ENCODE measurements at places on chromosomes 16 and 17.

DNA sequence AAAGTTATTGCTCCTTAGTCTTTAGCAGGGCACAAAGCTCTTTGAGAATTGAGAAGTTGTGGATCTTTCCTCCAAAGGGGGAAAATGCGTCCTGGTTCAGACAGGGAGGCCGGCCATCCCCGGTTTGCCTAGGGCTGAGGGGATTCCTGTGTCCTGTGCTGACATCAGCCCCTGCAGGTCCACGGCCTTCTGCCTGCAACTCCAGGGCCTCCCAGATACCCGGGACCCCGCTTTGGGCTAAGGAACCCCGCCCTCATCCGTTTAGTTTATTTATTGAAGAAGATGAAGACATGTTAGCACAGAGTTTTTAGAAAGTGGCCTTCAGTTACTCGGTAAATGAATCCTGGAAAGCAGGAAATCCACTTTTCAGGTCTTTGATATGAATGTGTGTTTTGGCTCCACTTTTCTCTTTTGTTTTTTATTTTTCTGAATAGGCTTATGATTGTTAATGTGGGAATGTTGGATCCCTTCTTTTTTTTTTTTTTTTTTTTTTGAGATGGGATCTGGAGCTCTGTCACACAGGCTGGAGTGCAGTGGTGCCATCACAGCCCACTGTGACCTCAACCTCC lies 65.6 kb downstream of the CRISPLD2 start:
- no peak for DNase-seq

GRCh38 chr16:89519881-89520280 lies 11.7 kb downstream of the SPG7 start:
- DNase-seq: no peak

GRCh38 chr17:45755050-45755449 lies 29.1 kb upstream of the CRHR1 start:
- DNase-seq: no peak

DNA sequence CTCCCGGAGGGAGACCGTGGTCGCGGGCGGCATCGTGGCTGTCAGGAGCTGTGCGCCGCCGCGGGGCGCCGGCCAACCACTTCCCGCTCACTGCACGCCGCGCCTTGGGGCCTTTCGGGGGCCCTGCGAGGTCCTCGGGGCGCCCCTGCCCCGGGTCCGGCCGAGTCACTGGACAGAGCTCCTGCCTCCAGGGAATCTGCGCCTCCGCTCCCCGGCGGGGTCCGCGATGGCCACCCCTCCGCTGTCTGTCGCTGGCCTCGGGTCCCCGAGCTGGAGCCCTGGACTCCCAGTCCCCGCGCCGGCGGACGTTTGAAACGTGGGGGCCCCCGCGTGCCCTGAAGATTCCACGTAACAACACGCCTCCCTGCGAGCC lies at the start of gene QRICH2:
Gene QRICH2 (minus strand): TSS at position 311 of the 373 bp plus-strand sequence. CDS start 278 bp downstream, at position 33.
- no peak for DNase-seq

GRCh38 chr16:797686-798085 lies 2.8 kb downstream of the GNG13 start:
- no peak for DNase-seq

DNA sequence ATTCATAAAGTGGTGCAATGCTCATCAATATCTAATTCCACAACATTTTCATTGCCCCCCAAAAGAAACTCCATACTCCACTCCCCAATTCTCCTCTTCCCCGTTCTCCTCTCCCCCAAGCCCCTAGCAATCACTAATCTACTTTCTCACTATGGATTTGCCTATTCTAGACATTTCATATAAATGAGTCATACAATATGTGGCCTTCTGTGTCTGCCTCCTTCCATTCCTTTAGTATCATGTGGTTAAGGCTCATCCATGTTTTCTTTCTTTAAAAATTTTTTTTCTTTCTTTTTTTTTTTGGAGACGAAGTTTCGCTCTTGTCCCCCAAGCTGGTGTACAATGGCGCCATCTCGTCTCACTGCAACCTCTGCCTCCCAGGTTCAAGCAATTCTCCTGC lies 56.3 kb upstream of the HAS3 start:
- no peak for DNase-seq

GRCh38 chr16:84740596-84741116 lies 40.9 kb downstream of the USP10 start:
- no peak for DNase-seq

DNA sequence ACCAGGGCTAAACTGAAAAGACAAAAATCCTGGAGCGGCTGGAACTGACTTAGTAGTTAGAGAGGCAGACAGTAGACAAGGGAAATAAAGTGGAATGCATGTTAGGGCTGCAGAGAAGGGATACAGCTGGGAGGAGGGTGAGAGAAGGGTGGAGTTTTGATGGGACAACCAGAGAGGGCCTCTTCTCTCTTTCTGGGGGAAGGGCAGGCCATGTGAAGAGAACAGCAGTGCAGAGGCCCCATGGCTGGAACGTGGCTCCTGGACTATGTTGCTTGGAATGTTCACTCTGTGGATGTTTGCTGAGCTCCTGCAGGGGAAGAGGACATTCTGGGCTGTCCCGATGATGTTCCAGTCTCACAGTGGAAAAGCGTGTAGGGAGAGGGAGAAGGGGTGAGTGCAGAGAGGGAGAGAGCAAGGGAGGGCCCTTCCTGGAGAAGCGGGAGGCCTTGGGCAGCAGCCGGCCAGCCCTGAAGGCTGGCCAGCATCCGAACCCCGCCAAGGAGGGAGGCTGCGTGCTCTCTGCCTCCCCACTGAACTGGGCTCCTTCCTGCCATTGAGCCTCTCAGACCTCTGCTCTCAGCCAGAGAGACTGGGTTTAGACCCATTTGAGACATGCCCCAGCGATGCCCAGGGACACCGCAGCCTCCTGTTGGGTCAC lies 33.1 kb upstream of the GSE1 start:
- DNase-seq: no peak

GRCh38 chr17:83086907-83087787 lies 7.7 kb downstream of the METRNL start:
- DNase-seq: no peak

DNA sequence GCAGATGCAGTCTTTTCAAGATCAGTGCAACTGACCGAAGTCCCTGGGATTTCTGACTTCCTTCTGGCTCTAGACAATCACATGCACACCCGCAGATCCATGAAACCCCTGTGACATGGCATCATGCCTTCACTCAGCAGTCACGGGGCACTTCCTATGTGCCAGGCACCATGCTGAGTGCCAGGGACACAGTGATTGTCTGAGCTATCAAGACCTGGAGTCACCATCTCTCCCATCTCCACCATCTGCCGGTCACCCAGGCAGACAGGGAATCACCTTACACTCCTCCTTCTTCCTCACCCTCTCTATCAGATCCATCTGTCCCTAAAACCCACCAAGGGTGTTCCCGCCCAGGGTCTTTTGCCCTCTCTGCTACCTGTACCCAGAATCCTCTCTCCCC lies 5.3 kb downstream of the BEAN1 start:
- DNase-seq: no peak

DNA sequence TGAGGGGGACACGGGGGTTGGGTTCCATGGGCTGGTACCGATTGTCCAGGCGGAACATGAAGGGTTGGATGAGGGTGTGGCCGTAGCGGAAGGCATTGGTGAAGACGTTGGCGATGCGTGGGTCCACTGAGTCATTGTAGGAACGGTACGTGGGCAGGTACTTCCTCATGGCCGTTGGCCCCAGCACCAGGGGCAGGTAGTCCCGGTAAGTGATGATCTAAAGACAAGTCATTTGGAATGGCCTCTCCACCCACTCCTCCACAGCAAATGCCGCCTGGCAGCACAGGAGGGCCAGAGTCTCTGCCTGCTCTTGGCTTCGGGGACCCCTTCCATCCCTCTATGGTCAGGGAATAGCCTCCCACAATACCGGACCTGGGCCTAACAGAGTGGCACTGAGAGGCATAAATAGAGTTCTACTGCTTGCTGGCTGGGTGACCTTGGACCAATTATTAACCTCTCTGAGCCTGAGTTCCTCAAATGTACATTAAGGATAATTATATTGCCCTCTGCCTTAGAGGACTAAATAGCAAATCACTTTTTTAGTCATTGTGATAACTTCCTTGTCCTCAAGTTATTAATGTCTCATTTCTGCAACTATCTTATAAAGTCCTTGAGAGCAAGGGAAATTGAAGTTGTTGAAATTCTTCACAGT lies 7.2 kb downstream of the MPO start:
- no peak for DNase-seq

DNA sequence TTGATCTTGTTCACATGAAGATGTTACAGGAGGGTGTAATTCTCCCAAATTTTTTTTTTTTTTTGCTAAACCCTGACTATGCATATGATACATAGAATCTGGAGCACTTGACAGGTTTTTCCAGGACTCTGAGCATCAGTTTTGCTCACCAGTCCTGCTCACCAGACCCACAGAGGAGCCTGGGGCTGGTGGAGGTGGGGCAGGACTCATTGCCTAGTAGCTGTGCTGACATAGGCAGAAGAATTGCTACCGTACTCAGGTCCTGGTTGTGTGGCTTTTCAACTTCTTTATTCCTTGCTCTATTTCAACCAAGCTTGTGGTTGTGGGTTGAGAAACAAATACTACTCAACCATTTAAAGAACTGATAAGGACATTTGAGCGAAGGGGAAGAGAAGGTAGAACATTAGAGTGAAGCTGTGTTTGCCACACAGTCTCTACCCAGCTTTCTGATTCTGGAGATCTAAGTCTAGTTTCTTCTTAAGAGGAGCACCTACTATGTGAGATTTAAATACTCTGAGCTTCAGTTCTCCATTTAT lies 212.4 kb downstream of the UTP18 start:
- no peak for DNase-seq

GRCh38 chr17:55480631-55481315 lies 30.5 kb downstream of the SMIM36 start:
- no peak for DNase-seq

DNA sequence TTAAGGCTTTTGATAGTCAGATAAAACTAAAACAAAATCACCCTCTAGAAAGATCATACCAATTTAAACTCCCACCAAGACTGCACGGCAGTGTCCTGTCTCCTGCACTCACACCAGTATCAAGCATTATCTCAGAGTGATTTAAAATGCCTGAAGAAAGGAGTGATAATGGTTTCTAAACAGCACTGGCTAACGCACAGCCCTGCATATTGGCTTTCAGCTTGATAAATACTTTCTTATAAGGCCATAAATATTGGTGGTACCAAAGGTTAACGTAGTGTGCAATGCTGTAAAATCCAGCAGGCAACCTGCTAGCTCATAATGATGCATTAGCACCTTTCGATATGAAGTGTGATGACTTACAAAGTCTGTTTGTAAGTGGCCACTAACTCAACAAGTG lies 214.3 kb downstream of the RBFOX1 start:
- DNase-seq: no peak

- DNase-seq: no peak
These were observed 418.0 kb upstream of the PSMD7 start for GRCh38 chr16:73878611-73879010.

DNA sequence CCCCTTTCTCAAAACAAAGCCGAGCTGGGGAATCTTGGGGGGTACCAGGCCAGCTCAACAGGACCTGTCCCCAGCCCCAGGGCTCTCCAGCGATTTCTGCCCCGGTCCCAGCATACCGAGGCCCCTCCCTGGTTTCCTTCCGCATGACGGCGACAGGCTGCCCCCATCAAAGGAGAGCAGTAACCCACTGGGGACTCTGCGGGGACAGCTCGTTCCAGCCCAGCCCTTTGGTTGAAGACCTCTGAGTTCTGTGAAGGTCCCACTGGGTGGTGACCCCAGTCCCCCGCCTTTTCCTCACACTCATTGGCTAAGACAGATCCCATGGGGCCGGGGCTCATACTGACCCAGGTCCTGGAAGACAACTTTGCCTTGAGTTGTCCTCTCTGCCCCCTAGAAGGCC lies 4.1 kb downstream of the SMTNL2 start:
- DNase-seq: no peak

DNA sequence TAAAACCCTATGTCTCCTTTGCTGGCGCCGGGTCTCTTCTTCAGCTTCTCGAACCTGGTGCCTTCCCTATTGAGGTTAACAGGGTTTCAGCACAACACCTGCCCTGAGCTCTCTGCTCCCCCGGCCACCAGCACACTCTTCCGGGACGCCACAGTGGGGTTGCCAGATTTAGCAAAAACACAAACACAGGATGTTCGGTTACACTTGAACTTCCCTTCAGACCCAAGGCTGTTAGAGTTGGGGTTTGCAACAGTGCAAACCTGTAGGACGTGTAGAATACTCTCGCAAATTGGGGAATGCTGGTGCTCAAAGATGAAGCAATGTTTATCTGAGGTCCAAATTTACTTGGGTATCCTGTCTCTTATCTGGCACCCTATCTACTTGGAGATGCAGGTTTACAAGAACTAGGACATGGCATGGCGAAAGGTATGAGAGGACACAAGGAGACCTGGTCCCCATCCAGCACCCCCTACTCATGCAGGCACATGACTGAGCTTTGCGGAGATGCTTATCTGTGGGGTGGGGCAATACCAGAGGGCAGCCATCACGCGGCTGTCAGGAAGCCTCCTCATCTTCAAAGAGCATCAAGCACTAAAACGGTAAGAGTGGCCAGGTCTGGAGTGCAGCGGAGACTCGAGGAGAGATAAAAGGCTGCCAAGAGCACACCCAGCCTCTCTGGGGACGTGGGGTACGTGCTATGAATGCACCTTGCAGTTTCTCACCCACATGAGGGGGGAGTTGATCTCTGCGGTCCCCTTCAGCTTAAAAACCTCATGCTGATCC lies 52.8 kb downstream of the SDK2 start:
- DNase-seq: peak; percentile 35

DNA sequence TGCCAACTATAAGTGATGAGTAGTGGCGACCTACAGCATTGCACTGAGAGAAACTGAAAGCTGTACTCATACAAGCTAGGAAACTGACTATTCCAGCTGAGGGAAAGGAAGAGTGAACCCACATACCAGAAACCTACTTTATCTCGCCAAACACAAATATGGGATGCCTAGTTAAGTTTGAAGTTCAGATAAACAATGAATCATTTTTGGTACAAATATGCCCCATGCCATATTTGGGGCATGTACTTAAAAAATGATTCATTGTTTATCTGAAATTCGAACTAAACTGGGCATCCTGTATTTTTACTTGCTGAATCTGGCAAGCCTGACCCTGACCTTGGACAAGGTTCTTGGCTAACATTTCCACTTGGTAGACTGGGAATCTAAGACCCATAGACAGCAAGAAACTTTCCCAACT lies 527.8 kb upstream of the PSMD7 start:
- no peak for DNase-seq

DNA sequence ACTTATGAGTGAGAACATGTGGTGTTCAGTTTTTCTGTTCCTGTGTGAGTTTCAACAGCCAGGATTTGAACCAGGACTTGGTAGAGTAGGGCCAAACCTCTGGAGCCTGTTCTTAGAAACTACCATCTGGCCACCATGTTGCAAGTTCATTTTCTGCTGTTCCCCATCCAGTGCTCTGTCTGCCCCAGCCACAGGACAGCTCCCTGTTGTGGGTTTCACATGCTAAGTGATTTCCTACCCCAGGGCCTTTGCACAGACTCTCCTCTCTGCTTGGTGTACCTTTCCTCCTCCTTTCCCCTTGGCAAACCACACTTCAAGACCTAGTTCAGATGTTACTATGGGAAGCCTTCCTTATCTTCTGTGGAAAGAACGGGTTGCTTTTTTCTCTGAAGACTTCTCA lies 79.5 kb downstream of the HS3ST4 start:
- DNase-seq: no peak

Data from activated naive CD4-positive, alpha-beta T cell treated with anti-CD3 and anti-CD28 coated beads, Interleukin-2, amount 50 U/mL, for 72 hours (primary cell).